ENCODE measurements at places on chromosomes 7 and 10.

GRCh38 chr10:79084972-79085597, 16.3 kb downstream of the ZMIZ1 start:
- DNase-seq, result no peak

GRCh38 chr7:130426564-130426963, 14.3 kb downstream of the CEP41 start:
- DNase-seq, result no peak

GRCh38 chr7:88759230-88760135, at the start of gene ZNF804B:
ZNF804B (plus strand) TSS chr7:88759700; CDS start chr7:88759977, 277 bp downstream.
- peak; percentile 73 for DNase-seq

- no peak for DNase-seq
These were observed 186.8 kb downstream of the MACC1 start for GRCh38 chr7:20030417-20030816.

DNA sequence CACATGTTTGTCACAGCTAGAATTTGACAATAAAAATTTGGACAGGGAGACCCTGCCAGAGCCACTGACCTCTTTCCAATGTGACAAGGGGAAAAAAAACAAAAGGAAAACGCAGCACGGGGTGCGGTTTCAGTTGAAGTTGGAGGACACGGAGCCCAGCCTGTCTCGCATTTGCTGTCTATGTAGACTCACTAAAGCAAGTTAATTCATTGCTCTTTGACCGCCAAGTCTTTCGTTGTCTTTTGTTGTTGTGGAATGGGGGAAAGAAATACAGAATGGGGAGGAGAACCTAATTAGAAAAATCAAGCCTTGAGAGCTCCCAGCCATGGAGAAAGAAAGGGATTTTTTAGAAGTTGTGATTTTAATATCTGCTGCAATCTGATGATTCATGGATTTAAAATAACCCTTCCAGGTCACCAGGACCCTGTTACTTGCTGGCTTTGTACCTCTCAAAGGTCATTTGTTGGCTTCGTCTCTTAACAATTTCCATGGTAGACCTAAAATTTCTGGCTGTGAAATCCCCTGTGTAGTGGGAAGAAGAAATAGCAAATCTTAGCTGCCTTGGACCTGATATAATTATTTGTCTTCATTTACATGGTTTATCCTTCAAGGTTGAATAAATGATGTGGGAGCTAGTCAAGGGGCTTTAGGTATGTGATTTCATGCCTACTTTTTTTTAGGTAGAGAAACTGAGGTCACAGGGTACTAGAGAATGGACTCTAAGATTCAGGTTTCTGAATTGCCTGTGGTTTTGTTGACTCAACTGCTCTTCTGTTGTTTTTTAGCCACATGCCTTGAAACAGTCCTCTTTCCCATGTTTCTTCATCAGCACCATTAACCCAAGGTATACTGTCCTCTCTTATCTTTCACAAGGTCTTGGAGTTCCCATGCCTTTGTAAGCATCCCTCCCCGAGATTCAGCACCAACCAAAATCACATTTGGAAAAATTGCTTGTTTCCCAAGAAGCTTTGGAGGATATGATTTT, 78.7 kb downstream of the TCF7L2 start:
- no peak for DNase-seq
